ENCODE measurements at places on chromosomes 11 and 22. TPM values are rescaled to one million over a fixed set of nuclear protein-coding genes. Genes with fewer than 3 reads are reported as not detected.

NEFH gene
- total RNA-seq, result 0.32 TPM

TEX12 gene
- total RNA-seq, result 0.16 TPM

OR6A2 gene
- 0.09 TPM for total RNA-seq

IGLL1 gene
- not detected for total RNA-seq

DDTL gene
- total RNA-seq, result 4.1 TPM

SLC17A6 gene
- total RNA-seq, result not detected

GLB1L3 gene
- not detected for total RNA-seq

FAT3 gene
- total RNA-seq, result under 0.01 TPM

MMP1 gene
- 3.1 TPM for total RNA-seq

PHOX2A gene
- not detected for total RNA-seq

DKK3 gene
- total RNA-seq, result 441 TPM

TMEM9B gene
- 40.8 TPM for total RNA-seq

OR10D3 gene
- total RNA-seq, result not detected

Measured in bronchial smooth muscle cell (primary cell).